ENCODE measurements at places on chromosomes 4 and X.

- DNase-seq, result no peak
Measured at GRCh38 chrX:150227321-150227860, 135.7 kb upstream of the MAMLD1 start.

GRCh38 chr4:106624671-106625070 lies 256.1 kb upstream of the GIMD1 start:
- no peak for DNase-seq

GRCh38 chrX:136021903-136022302 lies 36.7 kb downstream of the SLC9A6 start:
- no peak for DNase-seq

GRCh38 chrX:12026481-12026880 lies 111.8 kb upstream of the FRMPD4 start:
- no peak for DNase-seq

GRCh38 chr4:152946446-152946845 lies 10.3 kb downstream of the FHDC1 start:
- no peak for DNase-seq

DNA sequence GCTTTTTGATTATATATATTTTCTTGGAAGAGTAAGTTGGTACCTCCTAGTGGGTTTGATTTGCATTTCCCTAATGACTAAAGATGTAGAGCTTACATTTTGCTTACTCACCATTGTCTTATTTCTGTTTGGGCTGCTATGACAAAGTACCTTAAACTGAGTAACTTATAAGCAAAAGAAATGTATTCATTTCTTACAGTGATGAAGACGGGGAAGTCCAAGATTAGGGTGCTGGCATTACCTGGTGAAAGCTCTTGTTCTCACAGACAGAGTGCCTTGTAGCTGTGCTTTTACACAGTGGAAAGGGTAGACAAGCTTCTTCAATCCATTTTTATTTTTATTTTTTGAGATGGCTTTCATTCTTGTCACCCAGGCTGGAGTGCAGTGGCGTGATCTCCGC lies 229.2 kb upstream of the AGA start:
- DNase-seq, result no peak

GRCh38 chrX:11532291-11533078 lies 133.2 kb downstream of the ARHGAP6 start:
- DNase-seq, result no peak

DNA sequence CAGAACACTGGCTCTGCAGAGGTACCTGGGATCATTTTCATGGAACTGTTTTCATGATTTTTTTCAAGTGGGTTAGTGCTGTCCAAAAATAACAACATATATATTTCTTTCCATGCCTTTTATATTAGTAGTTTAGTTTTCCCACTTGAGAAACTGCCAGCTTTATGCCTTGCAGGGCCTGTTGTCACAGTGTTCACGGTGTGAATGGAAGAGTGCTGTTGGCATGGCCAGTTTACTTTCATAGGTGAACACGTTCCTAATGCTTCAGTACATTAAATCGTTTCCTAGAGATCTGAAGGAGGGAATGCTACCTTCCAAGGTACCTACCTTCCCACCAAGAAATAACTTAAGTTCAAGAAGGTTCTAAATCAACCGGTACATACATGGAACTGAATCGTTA lies 12.6 kb downstream of the DOCK11 start:
- no peak for DNase-seq

DNA sequence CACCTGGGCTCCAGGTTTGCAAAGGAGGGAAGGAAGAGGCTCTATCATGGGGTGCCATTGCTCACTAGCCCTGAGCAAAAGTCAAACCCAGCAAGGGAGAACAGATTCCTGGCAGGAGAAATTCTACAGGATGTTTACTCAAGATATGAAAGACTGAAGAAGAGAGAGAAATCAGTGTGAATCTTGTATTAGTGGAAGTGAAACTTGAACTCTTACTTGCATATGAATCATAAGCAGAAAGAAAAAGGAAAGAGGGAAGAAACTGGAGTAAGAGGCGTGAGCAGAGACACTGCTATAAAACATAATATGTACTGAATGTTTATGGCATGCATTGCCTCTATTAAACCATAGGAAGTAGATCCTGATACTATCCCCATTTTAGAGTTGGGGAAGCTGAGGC lies 60.9 kb downstream of the C4orf46 start:
- DNase-seq, result no peak

- no peak for DNase-seq
Measured at GRCh38 chr4:119105605-119106004, 30.0 kb upstream of the MYOZ2 start.

- no peak for DNase-seq
Measured at GRCh38 chrX:63282077-63282476, 69.1 kb downstream of the SPIN4 start.

- DNase-seq, result peak; percentile 14
Measured at GRCh38 chr4:146916479-146917076, 29.1 kb downstream of the TTC29 start.

DNA sequence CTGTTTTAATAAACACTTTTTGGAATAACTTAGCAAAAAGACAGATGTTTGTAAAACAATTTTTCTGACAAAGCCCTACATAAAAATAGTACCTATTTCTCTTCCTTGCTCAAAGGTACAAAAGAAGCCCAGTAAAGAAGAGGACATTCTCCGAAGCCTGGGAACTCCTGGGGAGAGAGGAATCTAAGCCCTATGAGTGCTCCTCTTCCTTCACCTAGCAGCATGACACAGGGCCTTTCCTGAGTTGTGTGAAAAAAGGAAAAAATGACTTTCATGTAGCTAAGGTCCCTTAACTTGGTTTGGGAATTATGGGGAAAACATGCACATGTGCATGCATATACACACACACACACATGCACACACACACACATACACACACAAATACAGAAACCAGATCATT lies 586.9 kb downstream of the TMA16 start:
- DNase-seq, result no peak

DNA sequence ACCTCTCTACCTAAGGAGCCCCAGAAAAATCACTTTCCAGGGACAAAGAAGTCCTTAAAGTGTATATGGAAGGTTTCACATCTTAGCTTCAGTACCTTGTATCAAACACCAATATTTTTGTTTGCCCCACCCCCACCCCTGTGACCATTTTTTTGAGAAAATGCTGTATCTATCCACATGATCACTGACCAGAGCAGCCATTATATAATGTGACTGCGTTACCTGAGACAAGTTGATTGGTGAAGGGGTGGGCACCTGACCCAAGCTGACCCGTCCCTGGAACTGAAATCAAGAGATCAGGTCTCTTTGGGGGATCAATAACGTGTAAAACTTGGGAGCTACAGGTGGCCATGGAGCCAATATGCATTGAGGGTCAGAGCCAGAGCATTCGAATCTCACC lies 10.7 kb downstream of the TIFA start:
- DNase-seq, result no peak

DNA sequence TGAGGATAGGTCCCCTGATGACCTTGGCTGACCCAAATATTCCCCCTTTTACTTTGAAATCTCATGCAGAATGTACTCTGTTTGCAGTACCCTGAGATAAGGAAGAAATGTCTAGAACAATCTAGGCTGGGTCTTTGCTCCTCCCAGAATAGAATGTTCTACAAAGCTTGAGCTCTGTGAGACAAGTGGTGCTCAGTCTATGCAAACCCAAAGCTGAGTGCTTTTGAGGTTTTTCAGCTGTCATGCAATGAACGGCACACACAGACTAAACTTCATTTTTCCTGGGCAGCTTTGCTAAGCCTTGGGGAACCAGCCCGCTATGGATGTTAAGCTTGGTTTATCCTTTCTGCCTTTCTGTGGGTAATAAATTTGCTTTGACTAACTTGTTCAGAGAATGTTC lies 513.6 kb downstream of the FAT4 start:
- DNase-seq, result no peak

- no peak for DNase-seq
Measured at GRCh38 chr4:152197211-152197610, 338.7 kb downstream of the FBXW7 start.

DNA sequence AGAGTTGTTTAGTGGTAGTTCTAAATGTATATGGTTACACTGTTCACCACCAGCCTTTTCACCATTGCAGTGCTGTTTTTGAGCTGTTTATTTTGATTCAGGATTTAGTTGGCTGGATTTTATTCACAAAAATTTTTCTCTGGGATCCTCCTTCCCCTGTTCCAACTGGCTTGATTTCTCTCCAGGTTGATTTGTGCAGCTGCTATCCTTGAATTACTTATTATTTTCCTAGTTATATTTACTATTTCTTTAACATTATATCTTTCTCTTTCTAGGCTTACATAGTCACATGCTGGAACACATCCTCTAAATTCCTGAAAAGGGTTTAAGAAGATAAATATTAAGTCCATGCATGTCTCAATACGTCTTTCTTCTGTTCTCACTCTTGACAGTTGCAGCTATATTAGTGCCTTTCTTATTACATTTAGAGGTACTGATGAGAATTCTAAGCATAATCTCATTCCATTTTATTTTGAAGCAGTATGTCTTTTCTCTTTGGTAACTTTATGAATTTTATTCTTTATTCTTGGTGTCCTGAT lies 82.2 kb downstream of the SUPT20HL2 start:
- no peak for DNase-seq

DNA sequence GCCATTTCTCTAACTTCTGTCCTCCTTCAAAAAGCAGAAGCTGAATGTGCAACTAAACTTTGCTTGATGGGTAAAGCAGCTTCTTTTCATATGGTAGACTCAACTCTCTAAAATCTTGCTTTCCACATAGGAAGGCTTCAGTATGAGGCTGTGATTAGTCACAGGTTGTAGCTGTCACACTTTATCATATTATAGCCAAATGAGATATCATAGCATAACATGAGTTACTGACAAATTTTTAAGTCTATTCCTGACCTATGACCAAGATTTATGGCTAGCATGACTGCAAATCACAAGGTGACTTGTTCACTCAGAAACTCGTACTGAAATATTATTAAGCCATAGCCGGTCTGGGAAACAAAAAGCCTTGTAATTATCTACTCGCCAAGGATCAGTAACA lies 998.6 kb downstream of the RPA4 start:
- no peak for DNase-seq

GRCh38 chr4:27624749-27625148 lies 764.1 kb downstream of the STIM2 start:
- no peak for DNase-seq

DNA sequence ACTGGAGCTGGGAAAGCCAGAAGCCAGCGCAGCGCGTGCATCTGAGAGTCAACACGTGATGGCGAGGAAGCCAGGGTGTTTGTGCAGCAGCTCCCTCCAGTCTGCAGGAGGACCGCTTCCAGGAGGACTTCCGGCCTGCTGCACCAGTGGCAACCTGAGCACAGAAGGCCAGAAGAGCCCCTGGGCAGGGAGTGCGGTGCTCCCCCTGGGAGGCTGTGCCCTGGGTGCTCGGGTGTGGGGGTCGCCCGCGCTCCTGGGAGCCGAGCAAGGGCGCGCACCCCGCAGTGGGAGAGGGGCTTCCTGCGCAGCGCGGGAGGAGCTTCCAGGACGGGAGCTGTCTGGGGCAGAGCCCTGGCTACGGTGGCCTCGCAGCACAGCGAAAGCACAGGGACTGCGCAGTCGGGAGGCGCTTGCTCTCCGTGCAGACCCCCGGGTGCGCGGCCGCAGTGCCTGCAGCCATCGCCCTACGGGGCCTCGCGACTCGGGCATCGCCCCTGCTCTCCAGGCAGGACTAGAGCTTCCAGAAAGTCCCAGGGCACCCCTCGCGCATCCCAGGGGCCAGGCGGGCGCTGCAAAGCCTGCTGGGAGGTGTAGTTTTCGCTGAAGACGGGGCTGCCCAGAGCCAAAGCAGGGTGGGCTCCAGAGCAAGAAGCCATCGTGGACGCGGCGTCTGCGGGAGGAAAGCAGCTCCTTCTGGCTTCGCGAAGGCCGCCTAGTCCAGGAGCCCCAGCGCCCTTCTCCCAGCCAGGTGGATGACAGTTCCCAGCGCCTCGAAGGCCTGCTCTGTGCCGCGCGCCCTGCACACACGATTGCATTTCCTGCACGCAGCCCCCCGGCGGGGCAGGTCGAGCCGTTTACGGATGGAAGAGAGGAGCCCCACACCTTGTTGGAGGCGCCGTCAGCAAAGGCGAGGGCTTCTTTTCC lies 24.1 kb upstream of the WFS1 start:
- no peak for DNase-seq

GRCh38 chr4:66219401-66219800 lies 549.1 kb upstream of the EPHA5 start:
- DNase-seq, result no peak

DNA sequence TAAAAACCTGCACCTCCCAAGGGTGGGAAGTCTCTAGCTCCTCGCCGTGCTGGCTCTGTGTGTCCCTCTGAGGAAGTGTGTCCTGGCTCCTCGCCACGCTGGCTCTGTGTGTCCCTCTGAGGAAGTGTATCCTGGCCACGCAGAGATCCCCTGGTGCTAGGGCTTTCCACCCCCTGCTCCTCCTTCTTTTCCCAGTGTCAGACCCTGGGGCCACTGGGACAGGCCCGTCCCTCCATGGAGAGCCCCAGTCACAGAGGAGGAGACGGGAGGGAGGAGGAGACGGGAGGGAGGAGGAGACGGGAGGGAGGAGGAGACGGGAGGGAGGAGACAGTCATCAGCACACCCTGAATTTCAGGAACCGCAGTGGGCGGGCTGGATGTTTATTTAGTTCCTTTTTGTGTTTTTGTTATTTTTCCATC lies 53.8 kb upstream of the HGFAC start:
- peak; percentile 73 for DNase-seq

- no peak for DNase-seq
Measured at GRCh38 chrX:57587062-57587461, 4.7 kb upstream of the ZXDB start.

DNA sequence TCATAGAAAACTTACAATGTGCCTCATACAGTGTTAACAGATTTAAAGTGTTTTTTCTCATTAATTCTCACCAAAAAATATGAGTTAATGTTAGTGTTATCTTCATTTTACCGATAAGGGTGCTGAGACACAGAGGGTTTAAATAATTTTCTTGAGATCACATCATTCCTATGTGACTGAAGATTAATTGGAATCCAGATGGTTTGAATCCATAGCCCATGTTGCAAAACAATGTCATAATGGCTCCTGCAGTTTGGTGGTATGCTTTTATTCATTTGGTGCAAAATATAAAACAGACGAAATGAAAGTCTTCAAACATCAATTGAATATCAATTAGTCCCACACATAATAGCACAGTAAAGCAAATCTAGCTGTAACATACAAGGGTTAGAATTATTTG lies 512.2 kb downstream of the FSTL5 start:
- DNase-seq, result no peak

GRCh38 chrX:70769659-70770227 lies 138.8 kb downstream of the TEX11 start:
- DNase-seq, result peak; percentile 7

GRCh38 chr4:76637712-76638361 lies 202.8 kb downstream of the SHROOM3 start:
- peak; percentile 38 for DNase-seq

DNA sequence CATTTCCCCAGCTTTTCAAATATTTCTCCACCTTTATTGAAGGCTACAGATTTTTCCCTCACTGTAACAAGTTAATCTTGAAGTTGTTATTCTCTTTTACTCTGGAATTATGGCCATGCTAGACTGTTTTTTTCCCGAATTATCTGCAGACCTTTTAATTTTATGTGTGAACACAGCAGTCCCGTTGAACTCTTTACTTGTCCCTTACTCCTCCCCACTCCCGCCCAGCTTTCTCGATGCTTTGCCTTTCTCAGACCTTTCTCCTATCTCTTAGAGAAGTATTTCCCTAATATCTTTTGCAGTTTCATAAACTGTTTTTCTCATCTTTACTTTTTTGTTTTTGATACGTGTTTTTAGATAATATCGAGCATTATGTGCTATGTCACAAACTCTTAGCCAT lies 776 bp downstream of the CEP44 start:
- peak; percentile 8 for DNase-seq

- DNase-seq, result no peak
Measured at GRCh38 chr4:71460371-71460770, 121.6 kb downstream of the SLC4A4 start.

Data from AG08395 (cell line).